ENCODE measurements at places on chromosomes 2 and 18.
A peak's percentile ranks its signal among the peaks of the same experiment; 100 is the strongest.

DNA sequence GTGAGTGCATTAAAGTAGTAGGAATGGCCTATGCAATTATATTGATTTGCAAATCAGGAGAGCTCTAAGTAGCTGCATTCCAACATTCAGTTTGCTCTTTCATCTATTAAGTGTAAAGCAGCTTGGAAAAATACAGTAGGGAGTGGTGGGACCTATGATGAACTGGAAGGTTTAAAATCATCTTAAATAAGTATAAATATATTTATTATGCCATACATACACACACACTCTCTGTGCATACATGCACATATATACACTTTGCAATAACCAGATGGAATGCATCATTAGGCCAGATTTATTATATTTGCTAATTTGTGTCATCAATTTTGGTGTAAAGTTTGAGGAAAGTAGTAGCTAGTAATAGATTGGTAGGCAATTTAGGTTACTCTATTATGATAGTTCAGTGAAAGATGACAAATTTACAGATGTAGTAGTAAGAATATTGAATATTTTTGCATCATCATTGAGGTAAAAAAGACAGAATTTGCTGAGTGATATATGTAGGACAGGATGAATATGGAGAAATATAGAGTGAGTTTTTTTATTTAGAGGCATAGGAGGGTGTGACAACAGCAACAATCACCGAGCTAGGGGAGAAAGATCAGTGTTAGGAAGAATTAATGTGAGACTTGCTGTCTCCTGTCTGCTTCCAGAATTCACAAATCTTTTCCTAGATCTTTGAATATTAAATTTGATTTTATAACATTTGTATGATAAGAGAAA is 961.0 kb upstream of the CDH2 start:
- DNase-seq: no peak

DNA sequence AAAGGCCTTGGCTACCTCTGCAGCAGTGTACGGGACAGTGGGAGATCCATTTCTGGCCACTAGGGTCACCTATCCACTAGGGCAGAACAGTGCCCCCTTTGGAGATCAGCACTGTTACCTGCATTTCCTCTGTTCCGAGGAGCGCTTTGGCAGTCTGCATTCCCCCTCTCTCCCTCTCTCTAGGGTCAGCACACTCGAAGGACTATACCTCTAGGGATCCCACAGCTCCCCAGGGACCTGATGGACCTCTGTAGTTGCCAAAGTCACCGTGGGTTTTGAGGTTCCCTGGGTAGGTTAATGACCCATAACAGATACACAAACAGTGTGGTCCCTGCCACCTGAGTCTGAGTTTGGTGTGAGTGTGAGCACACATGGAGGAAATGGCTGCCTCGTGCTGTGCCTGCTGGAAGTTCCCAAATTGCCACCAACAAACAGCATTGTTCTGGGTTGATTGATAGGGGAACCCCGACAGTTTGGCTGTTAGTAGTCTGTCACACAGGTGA is 99.8 kb upstream of the VWC2L start:
- DNase-seq: no peak

GRCh38 chr2:232892843-232893242 is 22.8 kb downstream of the SNORC start:
- DNase-seq: no peak

GRCh38 chr2:166632616-166633015 is 138.6 kb upstream of the SCN7A start:
- DNase-seq: no peak

- DNase-seq: no peak
Observed at GRCh38 chr18:33630476-33630875, 52.5 kb downstream of the ASXL3 start.

DNA sequence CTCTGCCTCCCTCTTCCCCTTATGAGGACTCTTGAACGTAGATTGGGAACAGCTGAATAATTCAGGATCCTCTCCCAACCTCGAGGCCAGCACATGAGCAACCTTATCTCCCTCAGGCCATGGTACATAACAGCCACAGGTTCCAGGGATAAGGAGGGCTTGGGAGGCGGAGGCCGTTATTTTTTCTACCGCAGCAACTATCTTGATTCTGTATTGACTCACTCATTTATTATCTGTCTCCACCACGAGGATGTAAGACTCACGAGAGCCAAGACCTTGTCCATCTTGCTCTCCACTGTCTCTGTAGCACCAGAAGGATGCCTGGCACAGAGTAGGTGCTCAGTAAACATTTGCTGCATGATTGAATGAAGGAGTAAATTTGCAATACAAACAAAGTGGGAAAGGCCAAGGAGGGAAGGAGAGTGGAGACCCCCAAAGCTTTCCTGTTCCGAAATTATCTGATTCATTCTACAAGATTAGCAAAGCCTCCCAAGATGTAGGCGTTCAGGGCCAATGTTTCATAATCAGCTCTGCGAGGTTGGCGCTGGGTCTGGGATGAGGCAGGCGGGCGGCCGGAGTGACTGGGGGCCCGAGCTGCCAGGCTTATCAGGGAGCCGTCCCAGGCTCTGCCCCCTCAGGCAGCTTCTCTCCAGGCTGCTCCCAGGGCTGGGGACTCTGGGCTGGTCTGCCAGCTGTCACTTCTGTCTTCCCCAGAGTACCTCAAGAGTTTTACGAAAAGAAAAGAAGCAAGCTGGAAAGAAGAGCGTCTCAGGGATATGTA is 31.6 kb downstream of the INPP5D start:
- no peak for DNase-seq

- DNase-seq: no peak
Observed at GRCh38 chr2:128611421-128612320, 293.0 kb upstream of the HS6ST1 start.

DNA sequence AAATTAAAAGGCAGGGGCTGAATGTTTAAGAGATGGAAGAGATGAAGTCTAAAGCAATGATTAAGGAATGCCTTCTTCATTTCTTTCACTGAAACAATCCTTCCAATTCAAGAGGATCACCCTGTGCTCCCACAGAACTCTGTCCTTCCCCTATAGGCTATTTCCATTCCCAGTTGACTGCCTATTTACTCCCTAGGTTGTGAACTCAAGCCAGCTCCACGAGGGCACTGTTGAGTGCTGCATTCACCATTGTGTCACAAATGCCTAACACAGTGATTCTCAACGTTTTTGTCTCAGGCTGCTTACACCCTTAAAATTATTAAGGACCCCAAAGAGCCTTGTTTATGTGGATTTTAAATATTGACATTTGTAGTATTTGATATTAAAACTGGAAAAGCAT is 112.4 kb downstream of the AOX1 start:
- no peak for DNase-seq

DNA sequence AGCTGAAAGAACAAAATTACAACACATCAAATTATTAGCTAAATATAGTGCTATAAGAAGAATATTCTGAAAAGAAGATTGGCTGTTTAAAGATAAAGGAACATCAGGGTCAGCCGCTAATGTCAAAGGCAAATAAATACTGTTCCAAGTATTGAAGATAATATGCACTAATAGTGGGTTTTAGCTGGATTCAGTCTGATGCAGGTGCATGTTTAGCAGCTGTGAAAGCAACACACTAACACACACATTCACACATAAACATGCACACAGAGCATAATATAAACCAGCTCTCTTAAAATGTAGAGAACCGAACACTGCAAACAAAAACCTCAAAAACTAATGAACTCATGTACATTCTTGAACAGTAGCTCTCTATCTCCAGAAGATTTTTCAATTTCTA is 634.6 kb downstream of the ERBB4 start:
- DNase-seq: no peak

DNA sequence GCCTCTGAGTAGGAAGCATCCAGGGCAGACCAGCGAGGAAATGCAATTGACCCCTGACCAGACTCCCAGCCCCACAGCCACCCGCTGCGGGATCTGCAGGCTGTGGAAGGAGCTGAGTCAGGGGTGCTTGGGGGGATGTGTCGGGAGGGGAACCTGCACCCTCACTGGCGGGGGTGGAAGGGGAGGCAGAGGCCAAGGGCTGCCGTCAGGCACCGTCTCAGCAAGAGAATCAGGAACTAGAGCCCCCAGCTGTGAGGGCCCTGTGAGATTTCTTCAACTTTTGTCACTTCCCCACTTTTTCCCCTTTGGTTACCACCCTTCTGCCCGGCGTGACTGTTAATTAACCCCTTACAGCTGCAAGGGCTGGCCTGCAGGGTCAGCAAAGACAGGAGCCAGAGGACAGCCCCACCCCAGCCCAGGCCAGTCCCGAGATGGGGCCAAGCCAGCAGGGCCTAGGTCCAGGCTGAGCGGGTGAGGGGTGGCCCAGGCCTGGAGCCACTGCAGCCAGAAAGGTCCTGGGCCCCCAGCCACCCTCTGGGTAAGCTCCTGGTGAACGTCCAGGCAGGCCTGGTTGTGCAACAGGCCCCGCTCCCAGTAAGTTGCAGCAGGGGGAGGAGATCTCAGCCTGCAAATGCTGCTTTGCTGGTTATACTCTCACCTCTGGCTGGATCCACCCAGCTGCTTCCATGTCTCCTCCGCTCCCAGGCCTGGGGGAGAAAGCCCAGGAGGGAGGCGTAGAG is 147.0 kb upstream of the ID2 start:
- DNase-seq: no peak

GRCh38 chr2:197559681-197560080 is 43.8 kb downstream of the MOB4 start:
- DNase-seq: no peak

DNA sequence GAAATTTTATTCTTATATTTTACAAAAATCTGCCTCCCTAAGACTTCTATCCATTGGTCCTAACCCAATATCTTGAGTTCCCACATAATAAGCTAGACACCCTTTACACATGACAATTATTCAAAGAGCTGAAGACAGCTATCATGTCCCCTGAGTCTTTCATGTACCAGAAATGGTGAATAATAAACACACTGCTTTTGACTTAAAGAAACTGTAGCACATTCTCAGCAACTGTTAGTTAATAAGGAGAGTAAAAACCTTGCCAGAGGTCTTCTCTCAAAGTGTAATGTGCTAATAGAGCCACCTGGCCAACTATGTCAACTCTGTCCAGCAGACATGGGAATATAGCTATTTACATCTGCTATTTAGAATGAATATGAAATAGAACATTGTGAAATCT is 109.7 kb upstream of the ARL5A start:
- DNase-seq: no peak

DNA sequence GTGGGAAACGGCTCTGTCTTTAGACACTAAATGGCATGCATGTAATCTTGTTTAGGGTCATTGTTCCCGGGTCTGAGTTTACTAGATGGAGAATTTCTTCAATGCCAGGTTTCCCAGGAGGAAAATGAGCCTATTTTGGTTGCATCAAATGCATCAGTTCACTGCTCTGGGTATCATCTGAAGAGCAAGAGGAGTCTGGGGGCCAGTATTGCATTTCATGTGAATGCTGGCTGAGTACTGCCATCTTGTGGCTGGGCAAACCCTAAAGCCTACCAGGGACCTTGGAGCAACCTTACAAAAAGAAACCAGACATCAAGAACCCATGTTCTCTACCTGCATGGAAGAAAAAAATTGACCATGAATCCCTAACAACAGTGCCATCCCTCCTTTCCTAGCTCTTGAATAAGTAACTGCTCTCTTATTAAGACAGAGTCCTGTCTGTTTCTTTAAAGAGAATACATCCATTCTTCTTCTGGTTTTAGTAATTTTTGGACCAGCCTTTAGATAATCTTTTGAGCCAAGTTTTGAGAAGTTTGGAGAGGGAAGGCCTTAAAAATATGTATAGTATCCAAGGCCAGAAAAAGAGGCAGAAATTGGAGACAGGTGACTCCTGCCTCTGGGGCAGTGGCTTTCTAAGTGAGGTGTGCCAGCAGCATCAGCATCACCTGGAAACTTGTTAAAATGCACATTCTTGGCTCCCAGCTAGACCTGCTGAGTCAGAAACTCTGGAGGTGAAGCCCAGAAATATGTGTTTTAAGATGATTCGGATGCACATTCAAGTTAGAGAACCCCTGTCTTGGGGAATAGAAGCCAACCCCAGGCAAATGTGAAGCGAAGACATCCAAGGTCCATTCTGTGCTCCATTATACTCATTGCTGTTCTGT is 261.0 kb upstream of the CXCR4 start:
- peak; percentile 74 for DNase-seq

DNA sequence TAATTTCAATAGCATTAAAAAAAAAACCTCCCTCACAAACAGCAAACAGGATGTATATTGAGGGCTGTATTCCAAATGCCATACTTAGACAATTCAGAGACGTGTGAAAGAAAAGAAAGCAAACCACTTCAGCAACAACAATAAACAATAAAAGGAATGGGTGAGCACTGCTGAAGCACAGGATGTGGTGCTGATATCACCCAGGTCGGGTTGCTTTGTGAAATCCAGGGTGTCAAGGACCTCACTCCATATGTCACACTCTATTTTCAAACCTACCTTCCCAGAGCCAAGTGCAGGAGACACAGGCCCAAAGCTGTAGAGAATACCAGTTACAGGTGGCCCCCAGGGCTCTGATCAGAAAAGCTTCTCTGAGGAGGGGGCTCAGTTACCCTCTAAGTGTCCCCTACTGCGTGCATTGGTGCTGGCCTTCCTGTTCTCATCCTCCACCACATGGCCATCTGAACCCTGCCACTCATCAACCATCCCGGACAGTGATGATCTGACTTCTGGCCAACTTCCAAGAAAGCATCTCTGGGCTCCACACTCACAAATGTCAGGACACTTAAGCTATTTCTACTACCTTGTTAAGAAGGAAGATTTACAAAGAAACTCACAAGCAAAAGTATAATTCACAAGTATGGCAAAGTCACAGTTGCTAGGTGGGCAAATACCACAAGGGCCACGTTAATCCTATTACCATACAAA is 363.0 kb downstream of the SS18 start:
- DNase-seq: no peak

DNA sequence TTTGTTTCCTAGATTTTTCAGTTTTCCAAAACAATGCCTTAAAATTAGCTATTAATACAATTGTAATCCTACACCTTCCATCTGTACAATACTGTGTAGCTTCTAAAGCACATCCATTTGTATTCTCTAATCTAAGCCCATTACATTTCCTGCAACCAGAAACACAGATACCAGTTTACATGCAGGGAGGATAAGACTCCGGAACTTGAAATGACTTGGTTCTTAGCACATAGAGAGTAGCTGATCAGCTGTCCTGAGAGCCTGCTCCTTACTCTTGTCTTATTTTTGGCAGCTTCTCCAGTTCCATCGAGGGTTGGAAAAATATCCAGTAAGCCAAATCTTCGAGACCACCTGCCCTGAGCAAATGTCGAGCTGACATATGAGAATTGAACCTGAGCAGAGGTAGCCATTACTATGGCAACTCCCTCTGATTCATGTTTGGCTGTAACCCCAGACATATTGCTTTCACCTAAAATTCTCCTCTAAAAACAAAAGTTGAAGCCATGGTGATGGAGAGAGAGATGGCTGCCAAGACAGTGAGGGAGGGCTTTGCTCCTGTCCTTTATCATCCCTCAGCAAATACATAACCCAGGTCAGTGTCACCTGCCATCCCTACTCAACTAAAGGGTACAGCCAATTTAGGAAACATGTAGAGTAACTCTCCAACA is 542.8 kb downstream of the IRS1 start:
- DNase-seq: no peak

DNA sequence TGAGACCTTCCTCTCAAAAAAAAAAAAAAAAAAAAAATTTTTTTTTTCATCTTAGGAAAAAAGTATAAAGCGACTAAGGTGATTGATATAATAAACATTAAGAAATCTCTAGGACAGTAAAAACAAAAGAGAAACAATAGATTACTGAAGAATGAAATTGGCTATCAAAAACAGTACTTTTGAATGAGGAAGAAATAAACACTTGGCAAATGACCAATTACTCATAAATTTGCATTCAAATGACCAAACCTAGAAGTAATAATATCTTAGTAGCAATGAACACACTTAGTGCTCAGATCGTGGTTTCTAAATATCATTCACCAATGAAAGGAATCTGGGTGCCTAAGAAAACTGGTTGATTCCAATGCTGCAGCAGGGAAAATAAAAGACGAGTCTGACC is 10.3 kb upstream of the SCRN3 start:
- no peak for DNase-seq

- DNase-seq: no peak
Observed at GRCh38 chr2:55155764-55156281, 76.3 kb downstream of the CLHC1 start.
